ENCODE measurements at places on chromosomes 1 and 21. TPM values are rescaled to one million over a fixed set of nuclear protein-coding genes. Genes with fewer than 3 reads are reported as not detected.

The COL24A1 gene
- total RNA-seq, result 16.7 TPM

- DNase-seq, result peak; percentile 28
Measured at GRCh38 chr1:193457676-193458075, 271.3 kb upstream of the B3GALT2 start.

GRCh38 chr1:16006552-16007485 lies 2.8 kb downstream of the SRARP start:
- DNase-seq, result no peak

The PLA2G2F gene
- not detected for total RNA-seq

The KCNJ9 gene
- not detected for total RNA-seq

GRCh38 chr1:6205849-6206519 lies at the start of gene RNF207:
Gene RNF207, plus strand, starts transcription at chr1:6206119. Its CDS starts 417 bp downstream, at chr1:6206536.
- peak; percentile 67 for DNase-seq

DNA sequence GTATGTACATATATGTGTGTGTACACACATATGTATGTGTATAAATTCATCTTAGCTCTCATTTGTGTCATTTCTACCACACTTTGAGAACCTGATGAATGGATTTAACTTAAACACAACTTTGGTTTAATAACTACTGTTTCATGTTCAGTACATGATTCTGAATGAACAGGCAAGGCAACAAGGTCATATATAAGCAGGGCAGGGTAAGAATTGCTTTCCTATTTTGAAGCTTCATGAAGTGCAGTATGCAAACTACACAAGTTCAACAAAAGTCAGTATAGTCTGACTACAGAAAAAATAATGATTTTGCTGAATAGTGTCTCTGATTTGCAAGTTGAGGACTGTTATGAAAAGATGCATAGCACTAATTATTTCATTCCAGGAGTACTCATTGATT lies 127.6 kb downstream of the KCNK2 start:
- no peak for DNase-seq

DNA sequence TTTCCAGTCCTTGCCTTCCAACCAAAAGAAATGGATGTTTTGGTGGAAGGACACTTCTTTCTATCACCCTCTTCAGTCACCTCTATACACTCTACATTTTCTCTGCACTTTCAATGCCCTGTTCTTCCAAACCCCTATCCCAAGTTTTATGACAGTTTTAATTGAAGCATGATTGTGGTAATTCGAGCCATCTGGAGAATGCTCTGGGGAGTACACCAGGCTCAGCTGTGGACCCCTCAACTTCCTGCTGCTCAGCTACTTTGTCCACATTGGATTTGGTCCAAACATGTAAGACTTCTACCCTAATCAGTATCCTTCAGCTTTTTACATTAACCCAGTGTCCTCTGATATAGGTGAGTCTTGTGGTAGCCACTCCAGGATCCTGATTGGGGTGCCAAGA lies 129.6 kb downstream of the SYT2 start:
- no peak for DNase-seq

The CDC7 gene
- total RNA-seq, result 5.2 TPM

The CASQ2 gene
- total RNA-seq, result 1.0 TPM

DNA sequence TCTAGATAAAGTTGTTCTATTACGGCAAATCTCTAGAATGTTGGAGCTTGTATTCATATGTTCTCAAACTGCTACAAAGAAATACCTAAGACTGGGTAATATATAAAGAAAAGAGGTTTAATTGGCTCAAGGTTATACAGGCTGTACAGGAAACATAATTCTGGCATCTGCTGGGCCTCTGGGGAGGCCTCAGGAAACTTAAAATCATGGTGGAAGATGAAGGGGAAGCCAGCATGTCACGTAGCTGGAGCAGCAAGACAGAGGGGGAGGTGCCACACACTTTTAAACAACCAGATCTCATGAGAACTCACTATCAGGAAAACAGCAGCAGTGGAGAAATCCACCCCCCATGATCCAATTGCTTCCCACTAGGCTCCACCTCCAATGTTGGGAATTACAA lies 390.4 kb upstream of the ADGRL4 start:
- no peak for DNase-seq

GRCh38 chr1:217106231-217106901 lies 383.1 kb upstream of the ESRRG start:
- DNase-seq, result no peak

The NHLH1 gene
- 0.09 TPM for total RNA-seq

- DNase-seq, result peak; percentile 28
Measured at GRCh38 chr1:110606657-110607535, 738 bp upstream of the KCNA2 start.

The TRIM67 gene
- not detected for total RNA-seq

The MAP1LC3C gene
- total RNA-seq, result 0.61 TPM

DNA sequence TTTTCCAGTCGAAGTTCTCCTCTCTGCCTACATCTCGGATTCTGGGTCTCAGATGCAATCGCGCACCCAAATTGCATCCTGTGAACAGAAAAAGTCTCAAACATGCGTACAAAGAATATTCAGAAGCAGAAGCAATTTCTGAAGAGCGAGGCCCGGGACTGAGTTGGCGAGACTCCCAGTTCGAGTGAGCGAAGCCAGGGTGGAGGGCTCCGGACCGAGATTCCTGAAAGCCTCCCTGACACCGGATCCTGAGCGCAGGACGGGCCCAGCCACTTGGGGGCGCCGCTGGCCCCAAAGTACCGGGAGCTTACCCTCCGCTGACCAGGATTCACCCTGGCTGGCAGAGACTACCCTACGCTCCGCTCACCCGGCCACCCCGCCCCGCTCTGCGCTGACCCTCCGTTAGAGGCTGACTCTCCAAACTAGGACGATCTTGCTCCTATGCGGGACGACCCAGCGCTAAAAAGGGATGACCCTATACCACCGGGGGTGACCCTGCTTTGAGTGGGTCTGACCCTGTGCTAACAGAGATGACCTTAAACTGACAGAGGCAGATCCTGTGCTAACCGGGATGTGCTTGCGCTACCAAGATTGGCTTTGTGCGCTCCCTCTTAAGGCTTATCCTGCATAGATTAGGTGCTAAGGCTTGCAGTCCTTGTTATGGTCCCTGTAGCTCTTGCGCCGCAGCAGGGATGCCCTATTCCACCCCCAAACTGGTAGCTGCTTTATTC lies 12.1 kb downstream of the FOXD2 start:
- DNase-seq, result peak; percentile 71

The RHD gene
- not detected for total RNA-seq

The OR2T5 gene
- total RNA-seq, result not detected

The RGS18 gene
- 6.8 TPM for total RNA-seq

DNA sequence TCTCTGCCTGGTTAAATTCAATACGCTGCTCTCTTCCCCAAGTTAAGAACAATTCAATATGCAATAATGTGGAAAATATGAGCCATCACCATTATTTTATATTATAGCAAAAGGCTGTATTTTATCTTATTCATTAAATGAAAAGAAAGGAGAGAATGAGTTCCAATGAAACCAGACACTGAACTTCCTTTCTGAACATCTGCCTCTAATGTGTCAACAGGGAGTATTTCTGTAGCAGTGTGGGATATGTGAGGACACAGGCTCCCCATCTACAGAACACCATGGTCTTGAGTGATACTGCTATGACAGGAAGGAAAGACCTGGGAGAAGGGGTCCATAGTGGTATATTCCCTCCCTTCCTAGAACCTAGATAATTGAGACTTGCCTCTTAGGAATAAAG lies 46.3 kb downstream of the CASQ2 start:
- no peak for DNase-seq

The FAM131C gene
- not detected for total RNA-seq

The CATSPER4 gene
- total RNA-seq, result not detected

- DNase-seq, result no peak
Measured at GRCh38 chr1:58657082-58657481, 42.8 kb downstream of the MYSM1 start.

DNA sequence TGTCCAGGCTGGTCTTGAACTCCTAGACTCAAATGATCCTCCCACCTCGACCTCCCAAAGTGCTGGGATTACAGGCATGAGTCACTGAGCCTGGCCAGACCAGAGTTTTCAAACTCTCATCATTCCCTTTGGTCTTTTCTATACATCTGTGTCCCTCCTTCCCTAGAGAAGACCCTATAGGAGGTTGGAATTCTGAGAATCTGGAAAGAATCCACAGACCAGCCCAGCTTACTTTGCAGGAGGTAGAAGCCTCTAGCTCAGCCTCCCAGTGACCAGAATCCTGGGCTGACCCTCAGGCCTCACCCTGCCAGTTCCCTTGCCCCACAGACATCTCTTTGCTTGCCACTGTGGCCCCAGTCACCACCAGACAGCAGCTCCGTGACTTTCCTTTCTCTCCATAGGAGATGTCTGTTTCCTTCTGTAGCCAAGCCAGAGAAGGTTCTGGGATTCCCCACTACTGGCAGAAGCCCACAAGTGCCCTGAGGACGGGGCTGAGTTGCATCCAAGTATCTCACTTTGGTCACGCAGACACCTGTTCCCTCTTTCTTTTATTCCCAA lies 34.7 kb upstream of the KHDRBS1 start:
- no peak for DNase-seq

The KLHDC7A gene
- 1.3 TPM for total RNA-seq

DNA sequence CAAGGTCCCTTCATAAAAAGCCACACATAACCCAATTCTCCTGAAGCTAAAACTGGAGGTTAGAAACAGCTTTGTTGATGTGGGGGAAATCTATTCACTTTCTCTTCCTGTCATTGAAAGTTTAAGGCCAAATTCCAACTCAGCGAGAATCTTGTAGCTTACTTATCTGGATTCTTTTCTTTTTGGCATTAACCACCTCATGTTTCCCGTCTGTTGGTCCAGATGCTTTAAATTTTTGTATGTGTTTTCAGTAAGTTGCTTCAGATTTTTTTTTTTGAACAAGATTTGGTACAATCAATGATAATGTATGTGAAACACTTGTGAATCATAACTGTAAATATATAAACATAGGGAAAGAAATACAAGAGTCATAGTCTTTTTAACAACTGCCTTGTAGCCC lies 33.7 kb upstream of the NEK7 start:
- no peak for DNase-seq

GRCh38 chr1:9823943-9824701 lies at the start of gene CLSTN1:
Gene CLSTN1, minus strand, starts transcription at chr1:9823965. Its CDS starts 232 bp downstream, at chr1:9823733.
- peak; percentile 94 for DNase-seq

GRCh38 chr1:8023287-8023994 lies 2.7 kb downstream of the ERRFI1 start:
- no peak for DNase-seq

DNA sequence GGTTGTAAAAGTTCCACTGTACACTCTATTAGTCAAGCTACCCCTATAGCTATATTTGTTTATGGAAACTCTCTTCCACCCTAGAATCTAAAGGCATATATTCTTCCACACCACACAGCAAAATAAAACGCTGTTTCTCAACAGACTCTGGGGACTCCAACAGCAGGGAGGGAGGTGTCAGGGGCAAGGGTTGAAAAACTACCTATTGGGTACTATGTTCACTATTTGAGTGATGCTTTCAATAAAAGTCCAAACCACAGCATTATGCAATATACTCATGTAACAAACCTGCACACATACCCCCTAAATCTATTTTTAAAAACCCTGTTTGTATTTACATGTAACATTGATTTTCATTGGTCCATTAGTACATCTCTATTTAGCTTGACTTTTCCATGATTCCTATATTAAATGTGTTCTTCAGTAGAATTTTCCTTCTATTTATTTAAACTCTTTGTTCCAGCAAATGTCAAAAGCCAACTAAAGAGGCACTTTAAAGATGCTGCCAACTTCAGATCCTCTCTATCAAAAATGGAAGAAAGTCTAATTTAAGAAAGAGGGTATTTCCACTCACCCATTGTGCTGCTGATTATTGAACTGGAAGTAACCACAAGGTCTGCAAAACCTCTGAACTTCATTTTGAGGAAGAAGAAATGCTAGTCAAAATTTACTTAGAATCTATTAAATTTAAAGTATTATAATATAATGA lies 26.2 kb downstream of the RGS7 start:
- no peak for DNase-seq

The PTGFR gene
- 1.2 TPM for total RNA-seq

- DNase-seq, result no peak
Measured at GRCh38 chr1:236681219-236681618, 5.1 kb upstream of the ACTN2 start.

GRCh38 chr1:170619241-170620028 lies 44.5 kb upstream of the PRRX1 start:
- peak; percentile 10 for DNase-seq

The GRHL3 gene
- 0.95 TPM for total RNA-seq

DNA sequence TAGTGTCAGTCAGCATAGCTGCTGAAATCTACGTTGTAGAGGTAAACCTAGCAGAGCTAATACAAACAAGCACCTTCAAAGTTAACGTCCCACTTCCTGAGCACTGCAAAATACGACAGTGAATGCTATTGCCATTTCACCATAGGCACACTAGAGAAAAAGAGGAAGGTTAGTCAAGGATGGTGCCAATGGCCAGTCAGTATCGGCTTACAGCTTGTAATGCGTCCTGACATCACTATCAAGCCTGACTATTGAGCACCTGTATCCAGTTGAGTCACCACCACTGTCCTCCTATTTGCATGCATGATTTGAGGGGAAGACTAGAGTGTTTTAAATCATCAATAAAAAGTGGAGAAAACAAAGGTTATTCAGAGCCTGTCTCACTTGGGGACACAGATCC lies 34.4 kb downstream of the NUCKS1 start:
- no peak for DNase-seq

The BACH1 gene
- 106 TPM for total RNA-seq

DNA sequence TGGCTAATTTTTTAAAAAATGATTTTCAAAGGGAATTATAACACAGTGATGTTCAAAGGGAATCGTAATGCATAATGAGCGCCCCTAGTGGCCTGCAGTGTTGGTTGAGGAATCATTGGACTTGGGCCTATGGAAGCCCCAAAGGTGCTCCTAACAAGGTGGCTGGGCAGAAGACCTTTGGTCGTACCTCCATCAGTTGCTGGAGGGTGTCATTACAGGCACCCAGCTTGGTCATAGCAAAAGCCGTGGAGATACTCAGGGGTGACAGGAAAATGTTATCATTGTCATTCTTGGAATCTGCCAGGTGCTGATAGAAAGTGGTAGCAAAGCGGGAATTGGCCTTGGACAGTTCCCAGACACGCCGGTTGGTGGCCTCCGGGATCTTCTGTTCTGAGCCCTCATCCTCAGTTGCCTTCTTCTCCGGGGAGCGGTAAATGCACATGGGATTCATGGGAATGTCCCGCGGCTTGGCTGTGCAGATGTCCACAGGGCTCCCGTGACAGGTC lies 2.7 kb downstream of the SERPINC1 start:
- DNase-seq, result no peak

DNA sequence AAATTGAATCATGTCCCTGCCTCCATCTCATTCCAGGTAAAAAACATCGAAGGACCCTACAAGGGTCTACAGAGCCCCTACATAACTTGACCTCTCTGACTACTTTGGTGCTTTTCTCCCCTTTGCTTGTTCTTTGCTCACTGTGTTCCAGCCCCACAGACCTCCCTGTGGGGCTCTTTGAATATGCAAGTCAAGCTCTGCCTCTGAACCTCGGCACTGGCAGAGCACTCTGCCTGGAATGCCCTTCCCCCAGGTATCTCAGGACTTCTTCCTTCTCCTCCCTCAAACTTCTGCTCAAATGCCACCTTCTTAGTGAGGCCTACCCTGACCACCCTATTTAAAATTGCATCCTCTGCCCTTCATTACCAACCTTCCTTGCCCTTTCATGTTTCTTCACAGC lies 87.8 kb upstream of the CD34 start:
- DNase-seq, result no peak

- no peak for DNase-seq
Measured at GRCh38 chr1:218112862-218113261, 172.2 kb upstream of the RRP15 start.

The MROH9 gene
- total RNA-seq, result 11.6 TPM
